ENCODE measurements at places on chromosomes 4 and X.

DNA sequence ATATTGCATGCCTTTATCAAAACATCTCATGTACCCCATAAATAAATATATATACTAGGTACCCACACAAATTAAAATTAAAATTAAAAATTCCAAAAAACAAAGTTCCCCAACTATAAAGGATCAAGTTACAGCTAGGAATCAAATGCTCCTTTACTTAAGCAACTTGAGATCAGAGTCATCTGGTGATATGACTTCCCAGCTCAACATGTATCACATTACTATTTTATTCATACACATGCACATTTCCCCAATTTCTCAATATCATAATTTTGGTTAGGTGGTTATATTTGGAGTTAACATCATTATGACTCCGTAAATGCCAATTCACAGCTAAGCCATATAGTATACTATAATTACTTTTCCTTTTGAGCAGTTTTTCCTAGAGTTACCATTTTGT is 60.9 kb downstream of the CLOCK start:
- no peak for DNase-seq

GRCh38 chr4:84928089-84928488 is 38.4 kb downstream of the WDFY3 start:
- DNase-seq: no peak

DNA sequence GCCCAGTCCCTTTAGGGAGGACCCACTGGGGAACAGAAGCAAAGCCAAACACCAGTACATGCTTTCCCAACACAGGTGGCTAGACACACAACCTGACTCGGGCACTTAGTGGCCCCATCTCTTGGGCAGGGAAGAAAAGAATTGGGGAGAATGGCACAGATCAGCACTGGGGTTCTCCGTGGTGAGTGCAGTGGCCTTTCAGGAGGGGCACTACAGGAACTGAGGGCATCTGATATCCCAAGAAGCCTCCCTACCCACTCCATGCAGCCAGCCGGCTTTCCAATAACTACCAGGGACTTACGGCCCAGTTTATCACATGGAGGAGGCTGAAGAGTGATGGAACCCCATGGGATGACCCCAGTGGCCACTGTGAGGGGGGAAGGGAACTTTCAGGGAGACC is 23.0 kb downstream of the RGN start:
- no peak for DNase-seq

DNA sequence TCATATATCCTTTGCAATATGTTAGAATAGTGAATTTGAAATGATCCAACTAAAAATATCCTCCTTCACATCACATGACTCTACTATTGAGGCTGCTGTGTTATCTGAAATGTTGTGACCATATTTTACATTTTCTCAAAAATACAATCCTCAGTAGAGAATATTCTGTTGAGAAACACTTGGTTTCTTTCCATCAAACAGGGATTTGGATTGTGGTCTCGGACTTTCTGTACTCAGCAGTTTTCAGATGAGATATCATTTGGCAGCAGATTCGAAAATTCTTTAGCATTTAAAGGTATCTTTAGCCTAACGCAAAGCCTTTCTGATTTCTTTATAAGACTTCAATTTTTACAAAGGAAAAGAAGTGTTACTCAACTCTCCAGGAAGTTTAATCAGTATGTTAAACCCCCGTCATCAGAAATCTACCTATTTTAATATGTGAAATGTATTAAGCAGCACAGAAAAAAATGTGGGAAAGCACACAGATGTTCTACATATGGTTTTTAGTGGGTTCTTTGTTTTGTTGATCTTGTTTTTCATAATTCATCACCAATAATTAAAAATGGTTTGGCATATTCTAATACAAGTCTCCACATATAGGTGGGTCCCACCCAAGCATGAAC is 55.4 kb upstream of the ANXA3 start:
- DNase-seq: no peak

DNA sequence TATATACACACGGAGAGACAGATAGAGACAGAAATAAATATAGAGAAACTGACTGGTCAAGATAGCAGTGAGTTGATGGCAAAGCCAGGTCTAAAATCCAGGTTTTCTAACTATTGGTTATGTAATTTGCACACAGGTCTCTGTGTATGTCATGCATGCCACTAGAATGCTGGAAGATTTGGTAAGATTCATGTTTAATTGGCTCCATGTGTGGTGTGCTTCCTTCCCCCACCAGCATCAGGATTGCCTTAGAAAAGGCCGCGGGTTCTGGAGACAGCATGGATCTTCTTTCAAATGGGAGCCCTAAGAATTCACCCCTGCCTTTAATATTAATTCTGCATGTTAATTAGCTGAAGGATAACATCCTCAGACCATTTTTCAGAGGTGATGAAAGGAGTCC is 31.3 kb downstream of the HAND2 start:
- DNase-seq: no peak

DNA sequence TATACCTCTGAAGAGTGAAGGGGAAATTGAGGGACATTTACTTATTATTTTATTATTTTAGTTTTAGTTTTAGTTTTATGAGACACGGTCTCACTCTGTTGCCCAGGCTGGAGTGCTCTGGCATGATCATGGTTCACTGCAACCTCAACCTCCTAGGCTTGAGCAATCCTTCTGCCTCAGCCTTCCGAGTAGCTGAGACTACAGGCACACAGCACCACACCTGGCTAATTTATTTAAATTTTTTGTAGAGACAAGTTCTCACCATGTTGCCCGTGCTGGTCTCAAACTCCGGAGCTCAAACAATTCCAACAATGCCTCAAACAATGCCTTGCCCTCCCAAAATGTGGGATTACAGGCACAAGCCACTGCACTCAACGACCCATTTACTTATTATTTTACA is 68.4 kb upstream of the BMP2K start:
- DNase-seq: no peak

DNA sequence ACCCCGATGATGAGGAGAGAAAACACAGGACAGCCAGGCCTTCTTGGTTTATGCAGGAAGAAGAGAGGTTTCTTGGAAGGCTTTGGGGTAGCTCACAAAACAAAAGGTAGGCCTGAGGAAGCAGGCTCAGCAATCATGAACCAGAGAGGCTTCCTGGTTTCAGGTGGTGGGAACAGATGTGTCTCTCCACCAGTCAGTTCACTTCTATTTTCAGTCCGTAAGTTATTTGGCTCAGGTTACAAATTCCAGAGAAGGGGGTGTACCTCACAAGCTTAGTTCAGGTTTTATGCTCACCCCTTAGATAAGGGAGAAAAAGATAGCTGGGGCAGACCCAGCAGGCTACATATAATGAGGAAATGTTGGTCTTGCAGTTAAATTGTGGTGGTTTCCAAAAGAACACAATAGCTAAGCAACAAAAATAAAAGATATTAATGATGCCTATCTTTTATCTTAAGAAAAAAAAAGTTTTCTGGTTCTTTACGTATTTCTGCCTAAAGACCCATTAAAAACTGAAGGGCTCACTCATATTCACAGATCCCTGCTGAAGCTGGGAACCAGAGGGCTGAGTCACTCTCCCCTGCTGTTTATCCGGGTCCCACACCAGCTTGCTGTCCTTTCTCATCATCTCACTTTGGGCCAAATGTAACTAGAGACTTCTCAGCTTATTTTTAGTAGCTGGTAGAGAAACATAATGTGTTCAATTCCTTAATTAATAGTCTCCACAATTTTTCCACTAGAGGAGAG is 177.0 kb downstream of the CAMK2D start:
- no peak for DNase-seq

DNA sequence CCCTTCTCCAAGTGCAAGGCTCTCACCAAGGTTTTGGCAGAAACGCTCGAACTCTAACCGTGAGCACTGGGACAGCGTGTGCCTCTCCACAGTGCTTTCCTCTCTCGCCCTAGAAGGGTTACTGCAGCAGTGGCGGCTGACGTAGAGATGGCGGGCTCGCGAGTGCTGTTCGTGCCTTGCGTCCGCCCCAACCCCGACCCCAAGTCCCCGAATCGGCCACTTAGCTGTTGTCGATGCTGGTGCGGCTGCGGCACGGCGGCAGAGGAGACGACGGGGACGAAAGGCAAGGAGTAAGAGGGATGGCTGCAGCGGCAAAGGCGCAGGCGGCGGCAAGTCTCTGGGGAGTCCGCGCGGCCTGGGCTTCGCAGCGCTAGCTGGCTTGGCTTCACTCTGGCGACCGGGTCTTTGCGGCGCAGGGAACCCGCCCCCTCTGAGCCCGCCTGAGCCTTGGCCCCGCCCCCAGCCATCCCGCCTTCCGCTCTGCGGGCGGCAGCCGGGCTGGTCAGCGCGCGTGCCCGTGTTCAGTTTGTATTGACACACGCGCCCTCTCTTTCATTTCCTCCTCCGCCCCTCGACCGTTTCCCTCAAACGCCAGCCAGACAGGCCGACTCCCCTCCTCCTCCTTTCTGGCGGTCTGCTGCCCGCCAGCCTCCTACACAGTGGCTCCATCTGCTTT is at the start of gene SPIN4:
Gene SPIN4 (minus strand): TSS at position 392 of the 676 bp plus-strand sequence. CDS start 513 bp downstream, outside the sequence.
- DNase-seq: peak; percentile 74

GRCh38 chr4:153166716-153167501 is 37.3 kb upstream of the TRIM2 start:
- no peak for DNase-seq

GRCh38 chrX:135477576-135477975 is 42.9 kb upstream of the INTS6L start:
- DNase-seq: peak; percentile 12

GRCh38 chr4:177302371-177303100 is 7.1 kb upstream of the NEIL3 start:
- DNase-seq: no peak
